Activated CD4-positive, alpha-beta T cell treated with anti-CD3 and anti-CD28 coated beads for 1 hour (primary cell): ENCODE measurements at places on chromosomes 12 and 14.

DNA sequence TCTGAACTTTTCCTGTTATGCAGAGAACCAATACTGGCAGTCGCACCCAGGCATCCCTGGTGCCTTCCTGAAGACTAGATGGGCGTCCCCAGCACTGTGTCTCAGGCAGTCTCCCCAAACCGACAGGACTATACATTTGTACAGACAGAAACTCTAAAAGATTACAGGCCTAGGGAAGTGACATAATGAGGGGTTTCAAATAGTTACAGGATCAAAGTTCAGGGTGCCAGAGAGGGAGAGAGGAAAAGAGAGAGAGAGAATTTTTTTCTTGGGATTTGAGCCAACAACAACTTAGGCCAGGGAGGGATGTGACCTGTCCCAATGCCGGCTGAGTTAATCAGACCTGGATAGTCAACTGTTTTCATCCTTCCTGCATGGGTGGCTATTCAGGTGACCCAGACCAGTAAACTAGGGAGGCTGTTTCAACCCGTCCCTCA lies 9.3 kb upstream of the GMFB start:
- no peak for DNase-seq

DNA sequence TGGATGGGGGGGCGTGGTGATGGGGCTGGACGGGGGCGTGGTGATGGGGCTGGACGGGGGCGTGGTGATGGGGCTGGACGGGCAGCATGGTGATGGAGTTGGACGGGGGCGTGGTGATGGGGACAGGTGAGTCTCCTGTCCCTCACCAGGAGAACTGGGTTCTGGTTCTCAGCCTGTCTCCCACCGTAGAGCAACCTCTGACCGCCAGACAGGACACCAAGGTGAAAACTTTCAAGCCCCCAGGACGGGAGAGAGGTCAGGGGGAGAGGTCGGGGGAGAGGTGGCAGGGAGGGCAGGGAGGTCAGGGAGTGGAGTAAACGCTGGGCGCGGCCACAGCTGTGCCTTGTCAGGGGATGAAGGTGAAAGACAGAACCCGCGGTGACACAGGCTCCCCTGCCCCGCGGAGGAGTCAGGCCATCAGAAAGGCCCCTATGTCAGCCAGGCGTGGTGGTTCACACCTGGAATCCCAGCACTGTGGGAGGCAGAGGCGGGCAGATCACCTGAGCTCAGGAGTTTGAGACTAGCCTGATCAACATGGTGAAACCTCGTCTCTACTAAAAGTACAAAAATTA lies 84.6 kb downstream of the GALNT9 start:
- no peak for DNase-seq

DNA sequence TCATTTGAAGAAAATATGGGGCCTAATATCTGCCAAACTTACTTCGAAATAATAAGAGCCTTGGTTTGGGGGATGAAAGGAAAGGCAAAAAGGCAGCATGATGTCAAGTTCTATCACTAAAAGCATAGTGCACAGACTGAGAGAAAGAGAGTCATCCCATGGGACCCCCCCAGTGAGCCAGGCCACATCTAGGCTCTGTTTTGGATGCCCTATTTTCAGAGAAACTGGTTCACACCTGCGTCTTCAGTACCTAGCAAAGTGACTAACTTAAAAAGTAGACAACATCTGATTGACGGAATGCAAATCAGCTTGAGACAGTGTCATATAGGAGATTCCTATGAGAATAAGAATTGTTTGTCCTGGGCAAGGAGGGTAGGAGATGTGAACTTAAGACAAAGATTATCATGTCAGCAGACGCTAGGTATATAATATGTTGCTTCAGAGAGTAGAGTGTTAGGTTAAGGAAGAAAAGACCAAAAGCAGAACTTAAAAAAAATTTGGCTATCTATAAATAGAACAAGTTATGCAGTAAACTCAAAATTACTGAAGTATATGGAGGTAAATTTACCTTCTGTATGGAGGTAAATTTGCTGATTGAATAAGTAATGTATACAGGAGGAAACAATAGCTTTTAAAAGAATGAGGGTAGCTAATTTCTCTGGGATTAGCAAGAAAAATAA lies 148.2 kb downstream of the SLC41A2 start:
- DNase-seq = no peak

DNA sequence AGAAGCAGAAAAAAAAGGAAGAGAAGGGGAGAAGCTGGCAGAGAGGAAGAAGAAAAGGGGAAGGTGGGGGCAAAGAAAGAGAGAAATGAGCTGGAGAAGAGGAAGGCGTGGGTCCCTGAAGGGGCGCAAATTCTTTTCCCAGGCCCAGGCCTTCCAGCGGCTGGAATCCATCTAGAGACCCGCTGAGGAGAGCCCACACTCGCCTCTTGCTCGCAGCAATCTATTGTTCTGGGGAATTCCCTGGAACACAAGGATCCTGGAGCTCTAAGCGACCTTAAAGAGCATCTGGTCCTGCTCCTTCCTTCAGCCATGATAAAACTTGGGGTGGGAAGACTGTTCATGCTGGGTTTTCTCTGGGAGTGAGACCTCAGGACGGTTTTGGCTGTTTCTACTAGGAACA lies 41.2 kb upstream of the FKBP4 start:
- DNase-seq = no peak

DNA sequence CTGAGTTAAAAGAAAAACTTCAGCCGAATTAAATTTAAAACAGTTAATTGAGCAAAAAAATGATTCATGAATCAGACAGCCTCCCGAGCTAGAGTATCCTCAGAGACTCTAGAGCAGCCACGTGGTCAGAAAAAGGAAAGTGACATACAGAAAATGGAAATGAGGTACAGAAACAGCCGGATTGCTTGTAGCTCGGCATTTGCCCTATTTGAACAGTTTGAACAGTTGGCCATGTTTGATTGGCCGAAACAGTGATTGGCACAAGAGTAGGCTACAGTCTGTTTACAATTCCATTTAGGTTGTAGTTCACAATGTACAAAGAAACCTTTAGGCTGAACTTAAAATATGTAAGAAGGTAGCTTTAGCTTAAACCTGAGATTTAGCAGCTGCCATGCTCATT lies 12.9 kb upstream of the OXA1L start:
- DNase-seq = no peak

DNA sequence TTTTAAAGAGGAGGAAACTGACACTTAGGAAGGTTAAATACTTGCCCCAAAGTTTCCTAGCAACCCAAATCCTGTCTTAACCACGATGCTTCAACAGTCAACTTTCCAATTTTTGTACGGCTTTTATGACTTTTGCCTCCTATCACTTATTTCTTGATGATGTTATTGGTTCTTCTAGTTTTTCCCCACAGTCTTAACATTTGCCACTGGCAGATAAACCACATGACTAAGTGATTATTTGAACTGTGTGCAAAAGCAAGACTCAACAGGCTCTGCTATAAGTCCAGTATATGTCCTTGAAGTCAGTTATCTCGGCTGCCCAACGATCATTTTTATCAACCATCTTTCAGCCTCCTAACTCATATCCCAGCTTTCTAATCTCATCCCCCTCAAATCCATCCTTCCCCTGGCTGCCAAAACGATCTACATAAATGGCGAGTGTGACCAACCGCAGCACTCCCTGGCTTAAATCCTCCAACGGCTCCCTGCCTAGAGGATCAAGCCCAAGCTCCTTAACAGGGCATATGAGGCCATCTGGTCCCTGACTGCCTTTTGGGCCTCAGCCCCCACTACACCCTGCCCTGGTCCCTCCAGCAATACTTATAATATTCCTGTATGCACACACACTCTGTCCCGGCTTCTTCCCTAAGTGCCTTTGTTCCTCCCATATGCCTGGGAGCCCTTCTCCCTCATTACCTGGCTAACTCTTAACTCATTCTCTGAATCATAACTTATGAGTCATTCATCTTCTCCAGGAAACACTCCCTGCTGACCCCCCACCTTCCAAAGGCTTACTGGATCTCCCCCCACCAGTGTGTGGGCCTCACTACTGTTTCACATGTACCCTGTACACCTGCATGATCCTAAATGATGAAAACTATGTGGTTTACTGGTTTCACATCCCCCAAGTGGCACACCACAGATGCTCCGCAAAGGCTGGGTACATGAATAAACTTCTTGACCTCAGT lies 8.8 kb downstream of the VPS37B start:
- DNase-seq = no peak

- no peak for DNase-seq
These were observed 52.0 kb downstream of the RNF34 start for GRCh38 chr12:121451961-121452339.

- DNase-seq = no peak
These were observed 71.5 kb downstream of the VWF start for GRCh38 chr12:6052940-6053329.

DNA sequence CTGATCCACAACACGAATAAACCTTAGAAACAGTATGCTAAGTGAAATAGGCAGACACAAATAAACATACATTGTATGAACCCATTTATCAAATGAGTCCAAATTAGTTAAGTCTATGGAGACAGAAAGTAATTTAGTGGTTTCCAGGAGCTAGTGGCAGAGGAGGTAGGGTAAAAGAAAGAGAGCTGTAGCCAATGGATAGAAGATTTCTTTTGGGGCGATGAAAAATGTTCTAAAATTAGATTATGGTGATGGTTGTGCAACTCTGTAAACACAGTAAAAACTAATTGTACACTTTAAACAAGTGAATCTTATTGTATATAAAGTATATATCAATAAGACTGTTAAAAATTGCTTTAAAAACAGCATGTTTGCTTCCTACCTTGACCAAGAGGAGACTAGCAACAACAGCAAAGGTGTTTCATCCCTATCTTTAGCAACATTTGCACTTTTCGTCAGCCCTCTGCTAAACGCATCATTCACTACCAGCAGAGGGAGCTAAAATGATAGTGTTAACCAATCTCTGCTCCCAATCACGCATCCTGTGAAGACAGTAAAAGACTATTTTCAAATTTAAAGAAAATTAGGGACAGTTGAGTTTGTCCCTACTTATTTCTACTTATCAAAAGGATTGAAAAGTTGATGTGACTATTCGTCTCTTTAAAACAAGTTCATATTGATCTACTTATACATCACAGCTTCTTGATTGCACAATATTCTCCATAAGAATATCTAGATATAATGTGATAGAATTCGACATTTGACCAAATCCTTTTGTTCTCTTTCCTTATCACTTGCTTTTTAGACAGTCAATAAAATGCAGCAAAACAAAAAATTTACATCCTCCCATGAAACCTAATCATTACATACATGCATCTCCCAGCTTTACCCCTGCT lies 24.0 kb upstream of the LGR5 start:
- no peak for DNase-seq

DNA sequence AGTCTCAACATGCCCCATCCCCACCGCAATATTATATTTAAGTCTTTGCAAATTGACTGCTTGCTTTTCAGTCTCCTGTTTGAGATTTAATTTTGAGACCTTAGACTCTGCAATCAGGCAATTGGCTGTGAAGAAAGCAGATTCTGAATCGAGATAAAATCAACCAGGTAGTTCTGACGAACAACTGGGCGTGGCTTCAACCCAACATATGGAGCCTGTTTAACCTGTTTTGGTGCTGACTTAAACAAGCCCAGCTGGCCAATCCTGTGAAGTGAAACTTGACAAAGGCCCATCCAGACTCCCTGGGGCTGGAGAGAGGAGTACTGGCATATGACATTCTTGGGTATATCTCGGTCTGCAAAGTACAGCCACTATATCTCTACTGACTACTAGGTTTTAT lies 9.8 kb upstream of the CIPC start:
- DNase-seq = no peak

DNA sequence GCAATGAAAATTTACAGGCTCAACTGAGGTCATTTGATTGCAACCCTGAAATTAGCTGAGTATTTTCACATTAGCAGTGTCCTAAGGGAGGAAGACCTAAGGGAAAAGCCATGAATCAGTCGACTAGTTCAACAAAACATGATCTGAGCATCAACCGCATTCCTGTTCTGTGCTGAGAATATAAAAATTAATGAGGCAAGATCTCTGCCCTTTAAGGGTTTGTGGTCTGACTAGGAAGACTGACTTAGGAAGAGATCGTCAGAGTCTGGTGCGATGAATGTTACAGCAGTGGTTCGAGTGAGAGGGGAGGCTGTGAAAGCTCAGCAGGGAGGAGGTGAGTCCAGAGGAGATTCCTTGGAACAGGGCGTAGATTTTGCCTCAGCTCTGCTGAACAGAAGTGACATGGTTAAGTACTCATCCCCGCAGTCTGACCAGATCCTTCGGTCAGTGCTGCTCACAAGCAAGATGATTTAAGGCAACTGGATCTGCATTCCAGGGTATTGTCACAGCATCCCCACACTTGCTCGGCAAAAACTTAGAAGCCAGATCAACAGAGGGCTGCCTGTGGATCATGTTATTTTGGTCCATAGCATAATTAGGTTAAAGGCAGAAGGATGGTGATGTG lies 49.6 kb downstream of the BMAL2 start:
- no peak for DNase-seq
